ENCODE measurements at places on chromosomes 6 and 20.

GRCh38 chr6:2626401-2626800, 124.3 kb downstream of the MYLK4 start:
- DNase-seq, result no peak

GRCh38 chr6:51719297-51719696, 368.1 kb downstream of the PKHD1 start:
- no peak for DNase-seq

GRCh38 chr20:32444474-32445220, 86.5 kb downstream of the ASXL1 start:
- no peak for DNase-seq

- DNase-seq, result no peak
Measured at GRCh38 chr6:85490516-85491248, 40.8 kb downstream of the NT5E start.

GRCh38 chr20:13325033-13325432, 104.0 kb downstream of the ISM1 start:
- no peak for DNase-seq

DNA sequence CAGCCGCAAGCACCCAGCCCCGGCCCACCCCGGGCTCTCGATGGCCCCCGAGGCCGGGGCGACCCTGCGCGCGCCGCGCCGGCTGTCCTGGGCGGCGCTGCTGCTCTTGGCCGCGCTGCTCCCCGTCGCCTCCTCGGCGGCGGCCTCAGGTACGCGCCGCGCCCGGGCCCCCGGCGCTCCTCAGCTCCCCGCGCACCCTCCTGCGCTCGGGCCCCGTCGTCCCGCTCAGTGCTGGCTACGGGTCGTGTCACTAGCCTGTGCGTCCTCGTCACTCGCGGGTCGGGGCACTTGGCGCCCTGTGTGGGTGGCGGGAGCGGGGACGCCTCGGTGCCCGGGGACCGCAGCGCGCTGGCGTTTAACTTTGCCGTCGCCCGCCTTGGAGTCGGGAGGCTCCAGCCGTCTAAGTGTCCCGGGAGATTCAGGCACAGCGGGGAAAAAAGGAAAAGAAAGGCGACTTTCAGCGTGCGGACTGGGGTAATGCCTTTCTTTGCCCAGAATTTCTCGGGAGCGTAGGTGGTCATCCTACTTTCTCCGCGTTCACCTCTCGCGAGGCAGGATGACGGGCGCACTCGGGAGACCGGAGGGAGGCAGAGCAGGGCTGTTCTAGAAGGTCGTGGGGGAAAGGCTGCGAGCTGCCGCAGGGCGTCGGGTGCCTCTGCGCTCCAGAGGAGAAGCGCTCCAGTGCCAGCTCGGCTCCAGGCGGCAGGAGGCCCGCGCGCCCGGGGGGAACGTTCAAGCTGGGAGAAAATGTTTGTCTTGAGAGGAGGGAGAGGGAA, 545 bp downstream of the FNDC1 start:
- peak; percentile 61 for DNase-seq

DNA sequence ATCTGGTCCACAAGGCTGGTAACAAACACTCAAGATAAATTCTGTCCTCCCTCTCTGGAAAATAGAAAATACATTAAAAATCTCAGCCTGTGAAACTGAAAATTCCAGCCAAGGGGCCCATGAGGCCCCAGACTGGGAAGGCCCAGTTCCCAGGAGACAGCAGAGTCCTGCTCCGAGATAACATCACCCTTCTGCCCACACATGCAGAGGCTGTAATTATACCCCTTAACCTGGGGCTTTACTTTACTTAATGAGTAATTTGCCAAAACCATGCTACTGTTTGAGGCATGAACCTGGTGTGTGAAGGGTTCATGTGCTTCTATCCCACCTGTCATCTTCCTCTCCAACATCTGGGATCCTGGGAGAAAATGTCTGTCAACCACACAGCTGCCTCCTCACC, 398.9 kb upstream of the SULF2 start:
- no peak for DNase-seq

- DNase-seq, result no peak
Measured at GRCh38 chr6:149114167-149114566, 203.3 kb upstream of the TAB2 start.

GRCh38 chr6:97702248-97702647, 419.2 kb upstream of the MMS22L start:
- no peak for DNase-seq

DNA sequence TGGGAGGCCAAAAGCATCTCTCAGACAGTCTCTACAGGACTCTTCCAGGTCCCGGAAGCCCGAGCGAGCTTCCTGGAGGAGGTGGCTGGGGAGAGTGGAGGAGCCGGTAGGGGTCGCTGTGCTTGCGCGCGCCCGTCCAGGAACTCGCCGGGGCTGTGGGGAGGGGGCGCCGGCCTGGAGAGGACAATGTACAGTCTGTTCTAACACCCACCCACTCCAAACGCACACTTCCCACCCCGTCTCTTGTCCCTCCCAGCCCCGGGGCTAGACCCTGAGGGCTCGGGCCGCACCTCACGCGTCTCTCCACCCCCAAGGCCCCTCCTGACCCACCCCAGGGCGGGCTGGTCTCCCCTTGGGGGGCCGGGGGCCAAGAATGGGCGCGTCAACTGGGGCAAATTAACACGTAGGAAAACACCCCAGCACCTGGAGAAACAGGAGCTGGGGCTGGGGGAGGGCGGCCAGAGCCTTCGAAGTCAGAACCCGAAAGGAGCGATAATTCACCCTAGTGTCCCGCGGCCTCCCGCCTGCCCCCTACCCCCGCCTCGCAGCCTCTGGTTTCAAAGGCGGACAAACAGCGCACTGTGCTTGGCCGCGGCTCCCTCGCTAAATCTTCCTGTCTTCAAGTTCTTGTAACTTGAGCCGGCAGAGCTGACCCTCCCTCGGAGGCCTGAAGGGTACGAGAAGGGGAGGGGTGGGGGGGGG, 103.2 kb upstream of the FOXP4 start:
- DNase-seq, result peak; percentile 38

DNA sequence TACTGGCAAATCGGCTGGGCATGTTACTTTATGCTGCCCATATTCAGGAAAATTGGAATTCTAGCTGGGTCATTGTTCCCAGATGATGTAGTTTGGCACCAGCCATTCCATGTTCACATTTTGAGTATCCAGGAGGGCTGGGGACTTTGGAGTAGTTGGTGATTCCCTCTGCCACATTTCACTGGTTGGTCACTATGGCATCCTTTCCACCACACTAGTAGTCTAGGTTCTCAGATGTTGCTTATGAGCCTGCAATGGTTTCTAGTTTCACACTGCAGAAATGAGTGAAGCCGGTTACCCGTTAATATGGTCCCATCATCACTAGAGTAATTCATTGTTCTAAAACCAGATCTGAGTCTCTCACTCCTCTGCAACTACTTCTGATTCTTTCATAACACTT, 4.6 kb downstream of the PTPN1 start:
- DNase-seq, result peak; percentile 51

- DNase-seq, result no peak
Measured at GRCh38 chr6:19137505-19137904, 699.7 kb upstream of the ID4 start.

DNA sequence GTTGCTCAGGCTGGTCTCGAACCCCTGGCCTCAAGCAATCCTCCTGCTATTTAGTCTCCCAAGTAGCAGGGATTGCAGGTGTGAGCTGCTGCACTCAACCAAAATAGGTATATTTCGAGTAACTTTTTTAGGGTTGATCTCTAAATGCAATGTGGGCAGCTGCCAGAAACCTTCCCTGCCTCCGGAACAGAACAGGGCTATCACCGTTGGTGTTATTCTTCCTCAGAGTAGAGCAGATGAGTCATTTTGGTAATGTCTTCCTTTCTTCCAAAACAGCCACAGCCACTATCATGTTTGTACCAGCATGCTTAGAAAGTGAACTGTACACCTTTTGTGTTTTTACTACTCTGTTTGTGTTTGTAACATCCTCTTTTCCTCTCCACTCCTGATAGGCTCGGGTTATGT, 44.1 kb downstream of the SNX9 start:
- DNase-seq, result peak; percentile 31

DNA sequence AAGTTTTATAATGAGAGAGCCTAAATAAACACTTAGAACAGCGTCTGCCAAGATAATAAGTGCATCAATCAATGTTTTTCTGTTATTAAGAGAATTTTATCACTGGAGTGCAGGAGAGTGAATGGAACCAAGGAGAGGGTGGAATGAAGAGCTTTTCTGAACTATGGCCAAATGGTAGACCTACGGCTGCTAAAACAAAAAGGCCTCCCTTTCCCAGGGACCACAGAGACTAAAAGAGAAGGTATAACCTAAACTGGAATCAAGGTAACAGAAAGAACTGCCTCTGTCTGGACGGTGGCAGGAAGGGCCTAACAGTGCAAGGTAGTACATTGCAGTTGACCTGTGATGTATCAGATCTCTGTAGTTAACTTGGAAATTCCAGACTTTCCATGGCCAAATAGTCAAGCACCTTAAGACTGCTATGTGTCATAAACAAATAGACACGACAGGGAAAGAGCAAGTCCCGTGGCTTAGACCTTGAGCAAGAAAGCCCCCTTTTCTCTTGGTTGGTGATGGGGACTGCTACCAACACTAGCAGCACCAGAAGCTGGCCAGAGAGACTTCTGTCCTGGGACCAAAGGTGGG, 5.5 kb downstream of the CNKSR3 start:
- DNase-seq, result no peak

DNA sequence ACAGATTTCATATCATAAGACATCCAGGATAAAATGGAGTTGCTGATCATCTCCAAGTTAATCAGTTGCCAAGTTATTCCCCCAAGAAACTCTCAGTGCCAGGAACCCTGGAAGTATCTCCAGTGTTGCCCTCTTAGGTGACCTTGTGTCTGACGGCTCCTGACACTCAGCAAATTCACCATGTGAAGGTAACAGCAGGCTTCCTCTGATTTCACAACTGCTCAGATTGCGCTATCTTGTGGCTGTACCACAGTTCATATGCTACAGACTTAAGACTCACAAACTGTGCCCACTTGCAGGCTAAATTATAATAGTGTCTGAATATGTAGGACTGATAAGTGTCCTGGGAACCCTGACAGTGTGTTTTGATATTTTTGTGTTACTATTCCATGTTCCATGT, 186.6 kb upstream of the OPRM1 start:
- no peak for DNase-seq

DNA sequence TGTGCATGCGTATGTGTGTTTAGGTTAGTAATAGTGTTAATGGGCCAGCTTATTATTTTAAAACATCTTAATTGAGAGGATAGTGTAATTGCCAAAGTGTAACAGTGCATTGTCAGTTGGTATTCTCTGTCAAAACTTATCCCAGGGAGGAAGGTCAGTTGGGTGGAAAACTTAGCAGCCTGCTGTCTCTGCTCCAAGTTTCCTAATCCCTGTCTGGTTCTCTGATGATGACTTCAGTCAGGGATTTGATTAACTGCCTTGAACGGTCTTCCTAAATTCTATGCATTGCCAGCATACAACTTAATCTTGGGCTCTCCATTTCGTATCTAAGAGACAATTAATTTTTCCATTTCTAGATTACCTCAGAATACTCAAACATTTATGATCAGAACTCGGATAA, 51.1 kb downstream of the L3MBTL3 start:
- DNase-seq, result no peak

GRCh38 chr20:32637738-32638137, 36.0 kb downstream of the C20orf203 start:
- no peak for DNase-seq

DNA sequence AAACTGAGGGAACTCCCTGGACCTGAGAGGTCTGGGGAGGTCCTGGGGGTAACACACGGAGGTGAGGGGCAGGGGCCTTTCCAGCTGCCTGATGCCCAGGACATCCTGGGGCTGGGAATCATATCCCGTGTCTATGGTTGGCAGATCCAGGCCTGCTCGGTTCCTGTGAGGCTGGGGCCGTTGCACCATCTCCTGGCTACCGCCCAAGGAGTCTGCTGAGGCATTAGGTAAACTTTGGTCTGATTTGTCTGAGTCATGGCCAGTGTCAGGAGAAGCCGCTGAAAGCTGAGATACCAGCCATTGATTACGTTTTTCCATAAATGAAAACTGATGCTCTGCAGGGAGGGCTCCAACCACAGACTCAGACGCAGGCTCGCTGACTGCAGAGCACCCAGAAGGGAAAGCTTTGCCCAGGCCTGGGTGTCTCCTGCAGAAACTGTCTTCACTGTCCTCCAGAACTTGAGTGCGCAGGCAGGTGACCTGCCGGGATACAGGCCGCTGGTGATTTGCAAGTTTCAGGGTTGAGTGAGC, 14.2 kb downstream of the TRAF3IP2 start:
- DNase-seq, result no peak

- DNase-seq, result no peak
Measured at GRCh38 chr6:133093956-133094355, 147.2 kb upstream of the EYA4 start.

- DNase-seq, result no peak
Measured at GRCh38 chr6:127484212-127484863, 25.1 kb upstream of the KIAA0408 start.

DNA sequence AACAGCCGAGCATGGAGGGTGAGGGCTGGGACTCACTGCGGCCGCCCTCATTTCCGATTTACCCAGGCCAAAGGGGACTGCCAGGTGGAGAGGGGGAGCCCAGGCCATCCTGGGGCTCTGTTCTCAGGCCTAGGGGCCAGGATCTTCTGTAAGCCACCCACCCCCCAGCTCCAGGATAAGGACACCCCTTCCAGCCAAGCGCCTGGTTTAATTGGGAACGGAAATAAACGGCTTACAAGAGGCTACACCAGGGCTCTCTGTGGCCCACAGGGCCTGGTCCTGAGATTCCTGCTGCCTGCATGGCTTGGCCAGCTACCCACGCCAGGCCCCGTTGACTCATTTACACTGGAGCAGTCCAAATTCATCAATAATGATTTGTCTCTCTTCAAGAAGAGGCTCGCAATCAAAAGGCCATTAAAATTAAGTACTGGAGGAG, 68.1 kb upstream of the TOP1 start:
- DNase-seq, result no peak

- no peak for DNase-seq
Measured at GRCh38 chr6:29892696-29893095, 49.6 kb upstream of the HLA-A start.

GRCh38 chr6:11291582-11291981, 59.1 kb upstream of the NEDD9 start:
- peak; percentile 50 for DNase-seq

- DNase-seq, result no peak
Measured at GRCh38 chr20:20736303-20736702, 23.9 kb upstream of the RALGAPA2 start.

GRCh38 chr6:152099446-152100182, 292.1 kb downstream of the ESR1 start:
- DNase-seq, result no peak

DNA sequence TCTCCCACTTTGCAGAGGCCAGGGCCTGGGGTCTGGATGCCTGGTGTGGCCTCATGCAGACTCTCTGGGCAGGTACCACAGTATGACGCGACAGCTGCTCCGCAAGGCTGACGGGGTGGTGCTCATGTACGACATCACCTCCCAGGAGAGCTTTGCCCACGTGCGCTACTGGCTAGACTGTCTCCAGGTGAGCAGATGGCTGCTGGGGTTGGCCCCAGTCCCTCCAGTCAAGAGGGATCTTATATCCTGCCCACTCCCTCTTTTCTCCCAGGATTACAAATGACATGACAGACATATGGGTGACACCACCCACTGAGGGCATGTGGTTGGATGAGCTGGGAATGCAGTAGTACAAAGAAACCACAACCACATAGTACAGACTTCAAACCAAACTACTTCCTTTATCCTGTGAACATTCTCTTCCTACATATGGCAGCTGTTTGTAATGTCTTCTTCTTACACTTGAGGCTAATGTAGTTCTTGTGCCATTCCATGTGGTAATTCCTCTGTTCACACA, 29.9 kb downstream of the RAB44 start:
- DNase-seq, result peak; percentile 25
